ENCODE measurements at places on chromosomes 13 and 19.

DNA sequence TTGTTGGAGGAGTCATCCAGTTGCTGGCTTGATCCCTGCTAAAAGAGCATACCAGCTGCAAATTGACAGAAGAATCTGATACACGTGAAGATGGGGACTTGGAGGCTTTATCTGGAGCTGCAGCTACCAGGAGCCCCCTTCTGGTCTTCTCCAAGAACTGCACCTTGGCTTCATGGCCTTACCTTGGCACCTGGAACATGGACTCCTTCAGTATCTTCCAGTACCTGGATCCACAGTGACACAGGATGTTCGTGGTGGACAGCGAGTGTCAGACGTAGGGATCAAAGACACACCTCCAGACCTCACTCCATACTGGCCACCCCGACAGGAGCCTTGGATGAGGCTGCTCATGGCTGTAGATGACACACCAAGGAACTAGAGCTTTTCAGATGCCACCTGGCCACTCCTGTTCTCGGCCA is 9.9 kb upstream of the ACSBG2 start:
- DNase-seq, result peak; percentile 55

DNA sequence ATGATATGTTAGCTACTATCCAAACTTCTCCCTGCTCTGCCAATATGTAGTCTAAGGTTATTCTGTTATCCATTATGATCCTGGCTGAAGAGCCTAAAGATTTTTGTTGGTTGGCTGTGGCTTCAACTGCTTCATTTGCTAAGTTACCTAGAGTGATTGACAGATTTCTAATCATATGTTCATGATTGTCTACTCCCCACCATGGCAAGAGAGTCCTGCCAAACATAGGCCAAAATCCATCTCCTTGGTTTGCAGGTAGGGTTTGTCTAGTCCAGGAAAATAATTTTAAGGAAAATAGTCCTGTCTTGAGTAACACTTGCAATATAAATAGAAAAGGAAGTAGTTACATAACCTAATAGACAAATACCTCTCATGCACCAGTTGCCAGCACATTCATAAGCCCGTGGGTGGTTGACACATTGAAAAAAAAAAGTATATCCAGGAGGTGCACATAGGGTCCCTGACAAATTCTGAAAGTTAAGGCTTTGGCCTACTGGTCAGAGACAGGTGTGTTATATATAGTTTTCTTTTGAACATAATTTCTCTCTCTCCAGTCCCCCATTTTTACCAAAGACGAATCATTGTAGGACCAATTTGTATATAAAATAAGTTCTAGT is 5.4 kb upstream of the CBY2 start:
- DNase-seq, result no peak

GRCh38 chr13:80340651-80341100 is 250 bp downstream of the SPRY2 start:
- DNase-seq, result peak; percentile 19

DNA sequence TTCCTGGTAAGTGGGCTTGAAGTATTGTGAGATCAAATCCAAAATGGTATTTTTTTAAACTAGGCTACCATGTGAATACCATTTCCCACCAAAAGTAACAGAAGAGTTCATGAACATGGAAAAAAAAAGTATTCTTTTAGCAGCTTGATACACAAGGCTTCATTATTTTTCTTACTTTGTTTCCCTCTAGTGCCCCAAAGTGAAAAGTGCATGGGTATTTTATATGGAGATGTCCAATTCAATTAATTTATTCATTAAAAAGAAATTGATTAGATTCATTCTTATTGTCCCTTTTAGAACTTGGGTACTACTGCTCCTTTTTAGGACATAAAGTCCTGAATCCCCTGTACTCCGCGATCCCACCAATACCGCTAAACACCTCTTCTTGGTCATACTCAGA is 28.6 kb upstream of the SCEL start:
- DNase-seq, result no peak

DNA sequence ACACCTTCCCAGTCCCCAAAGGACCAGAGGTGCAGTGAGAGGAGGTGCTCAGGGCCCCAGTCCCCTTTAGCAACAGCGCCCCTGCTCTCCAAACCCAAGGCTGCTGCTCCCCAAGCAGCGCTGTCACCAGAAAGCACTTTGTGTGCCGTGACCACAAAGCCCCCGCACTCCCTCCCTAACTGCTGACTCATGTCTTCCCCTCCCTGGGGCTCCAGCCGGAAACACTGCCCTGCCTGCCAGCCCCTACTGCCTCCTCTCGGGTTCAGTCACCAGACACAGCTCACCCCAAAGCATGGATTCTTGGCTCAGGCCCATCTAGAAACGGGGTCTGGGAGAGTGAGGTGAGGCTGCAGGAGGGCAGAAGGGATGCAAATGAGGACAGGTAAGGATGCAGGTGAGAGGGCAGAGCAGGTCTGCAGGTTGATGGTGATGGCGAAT is 4.9 kb upstream of the TNFSF14 start:
- peak; percentile 90 for DNase-seq

- no peak for DNase-seq
Observed at GRCh38 chr19:33683881-33684537, 62.3 kb downstream of the CHST8 start.

DNA sequence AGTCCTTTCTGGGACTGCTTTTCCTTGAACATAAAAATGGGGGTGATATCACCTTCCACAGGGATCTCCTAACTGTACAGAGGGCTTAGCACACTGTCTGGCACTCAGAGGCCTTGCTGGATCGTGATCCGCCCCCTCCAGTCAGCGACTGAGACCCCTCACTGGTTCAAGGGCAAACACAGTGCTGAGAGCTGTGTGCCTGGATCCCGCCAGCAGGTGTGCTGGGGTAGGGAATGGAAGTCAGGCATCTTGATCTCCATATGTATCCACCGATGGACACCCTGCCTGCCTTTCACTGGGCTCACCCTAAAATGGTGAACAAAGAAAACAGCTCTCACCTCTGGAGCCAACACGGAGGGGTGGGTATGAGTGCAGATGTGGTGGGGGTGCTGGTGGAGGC is 64.3 kb downstream of the IRS2 start:
- DNase-seq, result no peak

- DNase-seq, result no peak
Observed at GRCh38 chr19:13398780-13399726, 107.2 kb downstream of the CACNA1A start.

Data from stimulated activated naive CD8-positive, alpha-beta T cell treated with anti-CD3 and anti-CD28 coated beads, Interleukin-15, Interleukin-2, amounts not matched to agents 100 U/mL and 50 U/mL, for 24 hours (primary cell).